ENCODE measurements at places on chromosomes 4 and X.

GRCh38 chrX:24728530-24728929 is 34.8 kb downstream of the POLA1 start:
- DNase-seq, result no peak
- no peaks in the 10 kb centered on the region for H3K4me1 ChIP-seq
- H3K36me3 ChIP-seq, result peaks cover 30% of the 10 kb centered on the region
- no peak overlapping the region for H3K4me3 ChIP-seq
- no peak overlapping the region for H3K27ac ChIP-seq

- DNase-seq, result no peak
- no peaks in the 10 kb centered on the region for H3K4me1 ChIP-seq
- H3K27ac ChIP-seq, result no peak overlapping the region
- H3K27me3 ChIP-seq, result no peaks in the 10 kb centered on the region
- H3K36me3 ChIP-seq, result no peaks in the 10 kb centered on the region
- H3K4me3 ChIP-seq, result no peak overlapping the region
Measured at GRCh38 chrX:147962476-147962875, 18.7 kb upstream of the FMR1NB start.

DNA sequence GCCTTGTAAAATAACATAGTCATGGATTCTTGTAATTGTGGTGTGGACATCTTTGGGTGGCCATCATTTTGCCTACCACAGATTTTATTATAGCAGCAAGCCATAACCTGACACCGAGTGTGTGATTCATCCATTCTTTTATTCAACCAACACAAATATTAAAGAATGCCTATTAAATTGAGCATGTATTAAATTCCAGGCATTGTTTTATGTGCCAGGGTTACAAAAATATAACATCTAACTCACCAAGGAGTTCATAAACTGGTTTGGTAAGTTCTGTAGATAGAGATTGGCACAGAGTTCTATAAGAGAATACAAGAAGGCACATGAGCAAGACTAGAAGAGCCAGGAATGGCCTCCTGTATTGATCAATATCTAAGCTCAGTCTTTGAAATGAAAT is 18.0 kb downstream of the NBDY start:
- no peak overlapping the region for H3K27ac ChIP-seq
- H3K27me3 ChIP-seq, result no peaks in the 10 kb centered on the region
- DNase-seq, result no peak
- peaks cover 40% of the 10 kb centered on the region for H3K36me3 ChIP-seq
- H3K4me1 ChIP-seq, result peaks cover 3% of the 10 kb centered on the region

GRCh38 chr4:118346495-118346894 is 6.3 kb downstream of the PRSS12 start:
- H3K27me3 ChIP-seq, result peaks cover 45% of the 10 kb centered on the region
- no peak for DNase-seq
- H3K4me1 ChIP-seq, result no peaks in the 10 kb centered on the region
- H3K36me3 ChIP-seq, result no peaks in the 10 kb centered on the region

DNA sequence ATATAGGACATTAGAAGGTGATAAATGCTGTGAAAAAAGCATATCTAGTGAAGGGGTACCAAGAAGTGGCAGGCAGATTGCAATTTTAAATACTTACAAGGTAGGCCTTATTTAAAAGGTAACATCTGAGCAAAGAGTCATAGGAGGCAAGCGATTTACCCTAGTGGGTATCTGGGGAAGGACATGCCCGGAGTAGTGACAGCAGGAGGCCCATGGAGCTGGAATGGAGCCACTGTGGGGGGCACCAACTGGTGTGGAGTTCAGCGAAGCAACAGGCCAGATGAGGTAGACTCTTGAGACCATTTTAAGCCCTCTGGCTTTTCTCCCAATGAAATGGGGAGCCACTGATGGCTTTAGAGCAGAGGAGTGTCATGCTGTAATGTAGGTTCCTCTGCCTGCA is 37.3 kb downstream of the SEC24D start:
- H3K27ac ChIP-seq, result no peak overlapping the region

GRCh38 chr4:56051710-56052075 is 102.9 kb downstream of the CEP135 start:
- peaks cover 67% of the 10 kb centered on the region for H3K27me3 ChIP-seq
- no peak overlapping the region for H3K27ac ChIP-seq
- H3K4me1 ChIP-seq, result peaks cover 12% of the 10 kb centered on the region

DNA sequence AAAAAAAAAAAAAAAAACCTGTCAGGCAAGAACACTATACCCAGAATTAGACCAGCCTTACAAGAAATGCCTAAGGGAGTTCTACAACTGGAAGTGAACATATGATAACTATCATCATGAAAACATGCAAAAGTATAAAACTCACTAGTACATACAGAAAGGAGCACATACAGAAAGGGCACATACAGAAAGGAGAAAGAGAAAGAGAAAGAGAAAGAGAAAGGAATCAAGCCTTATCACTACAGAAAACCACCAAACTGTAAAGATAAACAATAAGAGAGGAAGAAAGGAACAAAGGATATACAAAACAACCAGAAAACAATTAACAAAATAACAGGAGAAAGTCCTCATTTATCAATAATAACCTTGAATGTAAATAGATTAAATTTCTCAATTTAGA is 50.4 kb downstream of the PHKA1 start:
- peak overlapping the region; percentile 18 for H3K4me3 ChIP-seq
- H3K27ac ChIP-seq, result peak overlapping the region; percentile 73
- peaks cover 10% of the 10 kb centered on the region for H3K4me1 ChIP-seq
- peaks cover 1% of the 10 kb centered on the region for H3K36me3 ChIP-seq
- no peak for DNase-seq
- H3K27me3 ChIP-seq, result no peaks in the 10 kb centered on the region

DNA sequence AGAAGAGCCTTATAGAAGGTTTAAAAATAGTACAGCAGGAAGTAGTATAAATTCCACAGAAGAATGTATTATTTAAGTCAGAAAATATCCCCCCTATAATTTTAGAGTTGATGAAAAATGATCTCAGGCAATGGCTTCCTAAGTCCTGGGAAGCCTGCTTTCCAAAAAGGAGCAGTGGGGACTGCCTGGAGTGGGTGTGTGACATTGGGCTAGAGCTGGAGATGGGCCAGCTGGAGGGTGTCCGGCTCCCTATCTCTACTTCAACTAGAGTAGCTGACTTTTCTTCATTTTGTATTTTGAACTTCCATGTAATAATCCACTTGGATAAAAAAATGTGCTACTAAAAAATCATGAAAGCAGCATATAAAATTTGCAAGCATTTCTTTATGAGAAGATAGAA is 253.9 kb downstream of the ANK2 start:
- H3K27me3 ChIP-seq, result peaks cover 2% of the 10 kb centered on the region
- no peak for DNase-seq
- no peak overlapping the region for H3K27ac ChIP-seq
- H3K4me3 ChIP-seq, result no peak overlapping the region
- peaks cover 3% of the 10 kb centered on the region for H3K4me1 ChIP-seq

DNA sequence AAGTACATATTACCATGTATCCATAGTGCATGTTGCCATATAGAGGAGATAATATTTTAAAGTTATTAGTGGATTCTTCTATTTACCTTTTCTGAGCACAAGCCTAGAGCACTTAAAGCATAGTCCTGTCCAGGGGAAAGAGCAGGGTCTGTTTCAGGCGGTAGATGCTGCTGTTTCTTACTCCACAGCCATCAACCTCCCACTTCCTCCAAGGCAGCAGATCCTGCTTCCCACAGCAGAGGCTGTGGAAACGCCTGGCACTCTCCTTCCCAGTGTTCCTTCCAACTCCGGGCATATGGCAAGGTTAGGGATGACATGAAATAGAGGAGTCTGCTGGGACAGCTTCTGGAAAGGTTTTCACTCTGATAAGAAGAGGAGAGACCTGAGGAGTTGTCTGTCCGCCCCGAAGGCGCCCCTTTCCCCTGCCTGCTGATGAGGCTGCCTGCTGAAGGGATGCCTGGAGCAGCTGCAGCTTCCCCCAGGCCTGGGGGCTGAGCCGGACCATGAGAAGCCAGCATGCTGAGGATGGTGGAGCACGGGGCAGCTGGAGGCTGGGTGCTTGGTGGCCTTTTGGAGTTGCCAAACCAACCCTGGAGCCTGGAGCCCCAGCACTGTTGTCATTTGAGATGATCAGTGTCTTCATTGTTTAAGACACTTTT is 43.9 kb upstream of the SLC25A4 start:
- H3K4me1 ChIP-seq, result no peaks in the 10 kb centered on the region
- H3K36me3 ChIP-seq, result no peaks in the 10 kb centered on the region
- H3K27ac ChIP-seq, result no peak overlapping the region
- H3K4me3 ChIP-seq, result no peak overlapping the region
- DNase-seq, result no peak

GRCh38 chr4:43277003-43277402 is 384.5 kb downstream of the GRXCR1 start:
- H3K27me3 ChIP-seq, result no peaks in the 10 kb centered on the region
- no peaks in the 10 kb centered on the region for H3K36me3 ChIP-seq
- H3K27ac ChIP-seq, result no peak overlapping the region
- DNase-seq, result no peak
- H3K4me1 ChIP-seq, result no peaks in the 10 kb centered on the region

GRCh38 chr4:101349801-101350064 is 2.4 kb upstream of the PPP3CA start:
- peaks cover 20% of the 10 kb centered on the region for H3K4me1 ChIP-seq
- H3K4me3 ChIP-seq, result no peak overlapping the region
- H3K36me3 ChIP-seq, result peaks cover 3% of the 10 kb centered on the region
- no peak overlapping the region for H3K27ac ChIP-seq
- peaks cover 19% of the 10 kb centered on the region for H3K27me3 ChIP-seq

DNA sequence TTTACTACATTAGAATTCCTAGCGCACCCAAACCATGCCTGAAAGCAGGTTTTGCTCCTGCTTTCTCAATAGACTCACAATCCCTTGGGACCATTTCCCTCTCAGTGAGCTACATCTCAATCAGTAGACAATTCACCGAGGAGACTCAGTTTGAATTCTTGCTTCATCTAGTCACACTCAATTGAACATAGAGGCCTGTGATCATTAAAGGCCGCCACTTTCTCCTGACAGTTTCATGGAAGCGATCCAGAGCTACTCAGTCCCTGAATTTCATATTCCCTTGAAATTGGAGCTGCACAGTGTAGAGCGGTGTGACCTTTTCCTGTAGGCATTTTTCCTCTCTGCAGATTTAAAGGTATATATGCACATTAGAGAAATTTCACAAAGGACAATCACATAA is 193.9 kb upstream of the SPOCK3 start:
- no peak for DNase-seq
- no peak overlapping the region for H3K27ac ChIP-seq
- no peaks in the 10 kb centered on the region for H3K27me3 ChIP-seq
- H3K36me3 ChIP-seq, result no peaks in the 10 kb centered on the region

DNA sequence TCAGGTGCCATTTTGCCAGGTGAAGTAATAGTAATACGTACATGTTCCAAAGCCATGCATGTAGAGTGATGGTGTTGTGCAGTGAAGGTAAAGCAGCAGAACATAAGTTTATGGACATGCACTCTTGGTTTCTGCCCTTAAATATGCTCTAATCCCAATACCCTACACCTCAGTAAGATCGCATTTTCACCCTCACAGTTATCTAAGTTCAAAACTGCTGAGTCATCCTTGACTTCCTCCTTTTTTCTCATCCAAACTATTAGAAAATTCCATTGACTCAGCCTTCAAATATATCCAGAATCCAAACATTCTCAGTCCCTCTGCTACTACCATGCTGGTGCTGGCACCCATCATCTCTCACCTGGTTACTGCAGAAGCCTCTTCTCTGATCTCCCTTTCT is 652.9 kb upstream of the IGFBP7 start:
- H3K4me3 ChIP-seq, result no peak overlapping the region
- H3K4me1 ChIP-seq, result no peaks in the 10 kb centered on the region
- H3K36me3 ChIP-seq, result no peaks in the 10 kb centered on the region
- H3K27ac ChIP-seq, result no peak overlapping the region
- H3K27me3 ChIP-seq, result no peaks in the 10 kb centered on the region

- no peak for DNase-seq
- H3K27me3 ChIP-seq, result no peaks in the 10 kb centered on the region
- no peaks in the 10 kb centered on the region for H3K4me1 ChIP-seq
- H3K4me3 ChIP-seq, result no peak overlapping the region
- H3K27ac ChIP-seq, result no peak overlapping the region
Measured at GRCh38 chr4:96103086-96103485, 263.2 kb downstream of the PDHA2 start.

DNA sequence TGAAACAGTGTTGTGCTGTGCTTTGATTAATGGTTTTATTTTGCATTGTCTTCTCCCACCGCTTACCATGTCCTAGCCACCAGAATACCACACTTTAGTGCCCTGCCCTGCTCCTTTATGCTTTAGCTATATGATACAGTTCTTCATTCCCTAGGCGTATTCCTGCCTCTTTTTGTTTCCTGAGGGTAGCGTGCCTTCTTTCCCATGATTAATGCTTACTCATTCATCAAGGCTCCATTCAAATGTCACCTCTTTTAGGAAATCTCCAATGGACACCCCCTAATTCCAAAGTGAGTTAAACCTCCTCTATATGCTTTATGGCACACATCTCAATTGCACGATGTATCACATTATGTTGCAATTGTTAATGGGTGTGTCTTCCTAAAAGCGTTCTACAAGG is 46.3 kb downstream of the SPANXD start:
- no peak overlapping the region for H3K4me3 ChIP-seq
- no peak for DNase-seq
- no peaks in the 10 kb centered on the region for H3K36me3 ChIP-seq
- no peaks in the 10 kb centered on the region for H3K4me1 ChIP-seq
- H3K27me3 ChIP-seq, result no peaks in the 10 kb centered on the region

GRCh38 chr4:128379860-128380259 is 92.2 kb upstream of the PGRMC2 start:
- H3K27ac ChIP-seq, result no peak overlapping the region
- H3K36me3 ChIP-seq, result no peaks in the 10 kb centered on the region

DNA sequence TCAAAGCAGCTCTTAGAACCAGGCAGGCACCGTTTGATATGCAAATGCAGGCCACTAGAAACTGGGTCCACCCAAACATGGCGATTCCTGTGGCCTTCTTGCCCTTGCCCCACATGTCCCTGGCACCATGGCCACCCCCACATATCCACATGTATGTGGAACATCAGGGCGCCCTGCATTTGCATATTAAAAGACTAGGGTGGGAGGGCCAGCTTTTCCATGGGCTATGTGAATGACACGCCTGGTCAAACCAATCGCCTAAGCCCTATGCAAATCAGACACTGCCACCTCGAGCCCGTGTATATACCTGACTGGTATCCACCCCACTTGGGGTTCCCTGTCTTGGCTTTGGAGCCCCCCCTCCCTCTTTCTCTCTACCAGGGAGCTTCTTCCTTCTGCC is 107.0 kb downstream of the ABLIM2 start:
- no peak overlapping the region for H3K4me3 ChIP-seq
- H3K4me1 ChIP-seq, result no peaks in the 10 kb centered on the region
- peaks cover 2% of the 10 kb centered on the region for H3K36me3 ChIP-seq
- H3K27me3 ChIP-seq, result peaks cover 9% of the 10 kb centered on the region

DNA sequence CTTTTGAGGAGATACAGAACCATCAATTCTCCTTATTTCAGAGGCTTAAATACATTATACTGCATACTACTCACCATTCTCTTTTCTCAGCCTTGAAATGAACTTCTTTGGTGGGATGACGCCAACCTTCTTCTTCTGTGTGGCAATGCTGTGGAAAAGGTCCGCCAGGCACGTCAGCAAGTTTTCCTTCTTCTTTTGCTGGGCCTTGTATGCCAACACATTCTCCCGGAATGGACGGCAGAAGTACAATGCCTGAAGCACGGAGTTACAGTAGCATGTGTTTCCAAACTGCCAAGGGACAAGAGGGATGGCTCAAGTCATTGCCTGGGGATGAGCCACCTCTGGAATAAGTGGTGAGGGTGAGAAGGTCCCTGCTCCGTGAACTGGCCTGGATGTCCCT is 31.2 kb downstream of the USP46 start:
- DNase-seq, result no peak
- no peak overlapping the region for H3K4me3 ChIP-seq
- no peaks in the 10 kb centered on the region for H3K27me3 ChIP-seq
- no peaks in the 10 kb centered on the region for H3K4me1 ChIP-seq

All from activated CD8-positive, alpha-beta memory T cell treated with anti-CD3 and anti-CD28 coated beads, Interleukin-2, amount 10 ng/mL, durations not matched to agents 7 days and 5 days (primary cell).